ENCODE measurements at places on chromosomes 16 and 17.

DNA sequence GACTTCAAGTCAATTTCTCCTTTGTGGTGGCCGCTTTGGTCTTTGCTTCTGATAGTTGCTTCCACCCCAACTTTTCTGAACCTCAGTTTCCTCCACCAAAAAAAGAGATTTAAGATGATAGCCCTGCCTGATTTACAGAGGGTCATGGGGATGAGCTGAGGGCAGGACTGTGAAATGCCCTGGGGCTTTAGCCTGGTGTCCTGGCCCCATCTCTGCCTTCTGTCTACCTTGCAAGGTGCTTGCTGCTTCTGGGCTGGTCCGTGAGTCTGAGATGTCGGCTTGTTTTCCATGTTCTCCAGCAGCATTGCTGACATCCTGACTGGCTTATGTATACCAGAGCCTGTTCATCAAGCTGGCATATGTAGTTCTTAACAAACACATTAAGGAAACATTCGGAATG, 191.9 kb upstream of the MPHOSPH6 start:
- DNase-seq, result no peak

- no peak for DNase-seq
Measured at GRCh38 chr16:6863135-6863534, 469.5 kb upstream of the RBFOX1 start.

DNA sequence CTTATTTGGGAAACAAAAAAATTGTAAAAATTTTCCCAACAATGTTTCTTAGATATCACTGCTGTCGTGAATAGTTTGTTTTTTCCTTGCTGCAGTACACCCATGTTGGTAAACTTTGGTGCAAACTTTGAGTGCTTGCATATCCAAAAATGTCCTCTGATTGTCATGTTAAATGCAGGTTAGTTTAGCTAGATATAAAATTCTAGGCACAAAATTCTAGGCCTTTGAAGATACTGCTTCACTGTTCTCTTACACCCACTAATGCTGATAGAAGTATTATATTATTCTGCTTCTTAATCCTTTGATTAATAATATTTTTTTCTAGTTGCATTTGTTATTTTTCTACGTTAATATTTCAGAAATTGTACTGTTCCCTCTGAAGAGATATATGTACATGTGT, 16.1 kb downstream of the TOM1L1 start:
- DNase-seq, result no peak

- no peak for DNase-seq
Measured at GRCh38 chr17:47873200-47874090, 22.5 kb upstream of the SP6 start.

GRCh38 chr17:71335212-71335611, 785.6 kb upstream of the SOX9 start:
- DNase-seq, result no peak

GRCh38 chr17:42399948-42400843, 12.0 kb upstream of the STAT3 start:
- DNase-seq, result no peak

GRCh38 chr16:59864981-59865666, 1131.0 kb upstream of the GOT2 start:
- DNase-seq, result no peak
